IMR-90 (cell line): ENCODE measurements at places on chromosomes 2 and 18. TPM values are rescaled to one million over a fixed set of nuclear protein-coding genes. Genes with fewer than 3 reads are reported as not detected.
A peak's percentile ranks its signal among the peaks of the same experiment; 100 is the strongest.

DNA sequence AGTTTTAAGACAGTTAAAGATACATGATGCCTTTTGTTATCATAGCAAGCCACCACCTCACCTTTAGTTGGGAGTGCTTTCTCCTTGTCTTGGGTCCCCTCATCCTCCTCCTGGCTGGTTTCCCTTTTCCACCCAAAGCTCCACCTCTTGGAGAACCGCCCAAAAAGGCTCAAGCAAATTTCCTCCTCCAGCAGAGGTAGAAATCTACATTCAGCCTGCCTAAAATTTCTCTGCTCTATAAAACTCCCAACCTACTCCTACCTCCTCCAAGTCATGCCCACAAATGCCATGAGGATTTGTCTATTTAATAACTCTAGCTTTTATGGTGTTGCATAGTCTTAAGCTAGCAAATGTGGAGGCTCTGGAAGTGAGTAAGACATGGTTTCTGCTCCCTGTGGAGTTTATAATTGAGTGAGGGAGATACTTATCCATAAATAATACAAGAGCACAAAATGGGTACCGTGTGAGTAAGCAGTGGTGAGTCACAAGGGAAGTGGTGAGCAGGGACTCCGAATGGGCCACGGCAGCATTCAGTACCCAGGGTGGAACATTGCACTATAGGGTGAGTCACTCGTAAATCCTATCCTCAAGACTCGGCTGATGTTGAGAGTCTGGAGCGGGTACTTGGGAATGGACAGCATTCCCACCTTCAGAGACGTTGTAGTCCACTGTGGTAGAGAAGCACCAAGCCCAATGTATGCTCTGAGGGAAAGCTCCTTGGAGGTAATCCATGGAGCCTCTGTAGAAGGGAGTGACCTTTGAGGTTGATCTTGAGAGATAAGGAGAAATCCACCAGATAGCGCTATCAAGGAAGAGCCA is 146.3 kb downstream of the RTN4 start:
- DNase-seq: peak; percentile 99
- peaks cover 12% of the 10 kb centered on the region for H3K4me1 ChIP-seq
- H3K36me3 ChIP-seq: no peaks in the 10 kb centered on the region

DNA sequence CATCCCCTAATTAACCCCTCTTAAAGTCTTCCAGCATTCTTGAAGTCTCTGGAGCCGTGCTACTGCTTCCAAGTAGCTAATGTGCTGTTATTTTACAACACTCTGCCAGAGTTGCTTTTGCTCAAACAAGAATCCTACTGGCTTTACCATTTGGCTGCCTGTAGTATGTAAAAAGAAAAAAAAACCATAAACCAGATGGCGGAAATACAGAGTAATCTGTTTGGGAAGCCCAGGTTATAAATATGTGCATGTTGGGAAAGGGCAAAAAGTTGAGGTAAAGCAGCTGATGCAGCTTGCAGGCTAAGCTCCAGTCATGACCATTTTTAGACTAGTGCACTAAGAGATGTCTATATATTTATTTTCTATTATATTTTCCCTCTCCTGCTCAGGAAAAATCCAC is 313.2 kb upstream of the ETAA1 start:
- H3K4me3 ChIP-seq: no peak overlapping the region
- H3K27me3 ChIP-seq: no peaks in the 10 kb centered on the region
- no peak overlapping the region; the same call in 1 of the 2 replicates for H3K27ac ChIP-seq

DNA sequence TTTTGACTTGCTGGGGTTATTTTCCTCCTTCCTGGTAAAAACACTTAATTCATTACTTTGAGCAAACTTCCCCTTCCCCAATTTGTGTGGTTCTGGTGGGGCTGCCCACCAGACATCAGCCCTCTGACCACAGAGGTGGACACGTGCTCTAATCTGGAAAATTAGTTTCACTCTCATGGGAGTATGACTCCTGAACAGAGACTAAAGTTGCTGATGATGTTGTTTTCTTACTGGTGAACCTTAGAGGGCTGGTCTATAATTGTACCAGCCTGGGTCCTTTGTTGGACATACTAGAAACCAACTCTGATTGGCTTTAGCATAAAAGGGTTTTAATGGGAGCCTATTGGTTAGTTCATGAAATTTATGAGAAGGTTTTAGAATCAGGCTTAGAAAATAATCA is 54.1 kb upstream of the ACYP2 start:
- no peak for DNase-seq
- H3K4me3 ChIP-seq: no peak overlapping the region
- no peak overlapping the region for H3K27ac ChIP-seq

The HOXD3 gene
- not detected in 2 replicates for total RNA-seq

DNA sequence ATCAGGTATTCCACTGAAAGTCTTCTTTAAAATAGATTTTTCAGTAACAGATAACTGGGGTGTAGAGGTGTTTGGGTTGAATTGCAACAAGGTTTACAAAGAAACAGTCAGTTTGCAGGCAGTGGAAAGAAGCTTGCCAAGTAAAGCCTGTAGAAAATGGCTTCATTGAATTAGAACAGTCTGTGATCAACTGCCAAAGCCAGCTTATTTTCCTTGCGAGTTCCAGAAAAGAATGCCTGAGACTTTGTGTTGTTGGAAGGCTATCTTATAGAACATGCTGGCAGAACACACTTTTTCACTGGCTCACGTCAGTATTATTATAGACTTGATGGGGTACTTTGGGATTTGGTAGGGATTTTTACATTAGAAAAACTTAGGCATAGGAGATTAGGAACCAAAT is 601.0 kb downstream of the XIRP2 start:
- no peaks in the 10 kb centered on the region for H3K4me1 ChIP-seq
- H3K4me3 ChIP-seq: no peak overlapping the region
- no peak overlapping the region for H3K27ac ChIP-seq

The SIX2 gene
- total RNA-seq: not detected in 2 replicates

The KLHL41 gene
- total RNA-seq: 0.18 and 0.28 TPM in 2 replicates

GRCh38 chr2:226891780-226892590 is 56.1 kb downstream of the RHBDD1 start:
- H3K36me3 ChIP-seq: no peaks in the 10 kb centered on the region; the same call in 1 of the 2 replicates
- no peaks in the 10 kb centered on the region for H3K27me3 ChIP-seq
- H3K27ac ChIP-seq: peak overlapping the region; percentile 75
- peak; percentile 92 for DNase-seq

The AMER3 gene
- total RNA-seq: not detected in 2 replicates

GRCh38 chr2:218885981-218886947 is 5.6 kb downstream of the WNT10A start:
- H3K27me3 ChIP-seq: peaks cover 74% of the 10 kb centered on the region
- H3K27ac ChIP-seq: no peak overlapping the region
- no peaks in the 10 kb centered on the region for H3K4me1 ChIP-seq
- no peak overlapping the region for H3K4me3 ChIP-seq
- no peak for DNase-seq
- H3K36me3 ChIP-seq: no peaks in the 10 kb centered on the region

DNA sequence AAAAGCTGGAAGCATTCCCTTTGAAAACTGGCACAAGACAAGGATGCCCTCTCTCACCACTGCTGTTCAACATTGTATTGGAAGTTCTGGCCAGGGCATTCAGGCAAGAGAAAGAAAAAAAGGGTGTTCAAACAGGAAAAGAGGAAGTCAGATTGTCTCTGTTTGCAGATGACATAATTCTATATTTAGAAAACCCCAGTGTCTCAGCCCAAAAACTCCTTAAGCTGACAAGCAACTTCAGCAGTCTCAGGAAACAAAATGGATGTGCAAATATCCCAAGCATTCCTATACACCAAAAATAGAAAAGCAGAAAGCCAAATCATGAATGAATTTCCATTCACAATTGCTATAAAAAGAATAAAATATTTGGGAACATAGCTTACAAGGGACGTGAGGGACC is 11.1 kb downstream of the SLC8A1 start:
- peaks cover 18% of the 10 kb centered on the region for H3K4me1 ChIP-seq
- no peak overlapping the region for H3K4me3 ChIP-seq
- H3K27ac ChIP-seq: no peak overlapping the region

The HOXD1 gene
- total RNA-seq: not detected in 2 replicates

The CXCR1 gene
- total RNA-seq: not detected in 2 replicates

The MYL1 gene
- total RNA-seq: not detected in 2 replicates

DNA sequence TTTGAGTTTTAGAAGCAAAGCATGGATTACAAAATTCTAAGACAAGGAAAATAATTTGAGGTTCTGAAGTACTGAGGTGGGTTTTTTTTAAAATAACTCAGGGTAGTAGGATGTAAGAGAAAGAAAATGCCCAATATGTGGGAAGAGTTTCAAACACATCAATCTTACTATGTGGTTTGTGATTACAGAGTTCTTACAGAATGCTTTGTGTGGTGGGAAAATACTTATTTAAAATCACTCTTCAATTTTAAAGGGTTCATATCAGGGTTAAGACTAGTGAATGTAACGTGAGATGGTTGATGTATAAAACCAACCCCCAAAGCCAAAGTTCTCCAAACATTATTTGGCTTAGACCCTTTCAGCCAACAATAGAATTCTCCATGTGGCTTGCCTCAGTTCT is 173.5 kb downstream of the UBE2E3 start:
- H3K4me1 ChIP-seq: no peaks in the 10 kb centered on the region; the same call in 1 of the 2 replicates
- no peaks in the 10 kb centered on the region for H3K36me3 ChIP-seq
- no peaks in the 10 kb centered on the region for H3K27me3 ChIP-seq
- no peak for DNase-seq

GRCh38 chr2:95390272-95390880 is 12.1 kb upstream of the FAHD2A start:
- no peaks in the 10 kb centered on the region for H3K36me3 ChIP-seq
- H3K27me3 ChIP-seq: peaks cover 4% of the 10 kb centered on the region; the same call in 1 of the 2 replicates
- no peak overlapping the region for H3K27ac ChIP-seq
- no peaks in the 10 kb centered on the region for H3K4me1 ChIP-seq
- no peak for DNase-seq
- no peak overlapping the region for H3K4me3 ChIP-seq

DNA sequence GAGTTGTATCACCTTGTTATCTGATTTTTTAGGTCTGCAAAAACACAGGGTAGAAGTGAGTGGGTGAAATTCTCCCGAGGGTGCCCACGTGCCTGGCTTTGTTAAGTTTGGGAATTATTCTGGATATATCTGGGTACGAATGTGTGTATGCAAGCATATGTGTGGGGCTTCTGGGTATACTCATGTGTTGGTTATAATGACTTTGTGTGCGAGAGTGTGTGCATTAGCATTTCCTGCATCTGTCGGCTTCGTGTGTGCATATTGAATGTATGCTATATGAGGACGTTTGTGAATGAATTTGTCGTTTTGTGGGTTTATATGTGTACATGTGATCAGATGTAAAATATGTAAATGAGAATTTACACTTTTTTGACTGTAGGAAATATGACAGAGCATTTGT is 13.8 kb upstream of the DNAJC27 start:
- no peaks in the 10 kb centered on the region for H3K36me3 ChIP-seq
- no peak overlapping the region for H3K4me3 ChIP-seq
- peaks cover 1% of the 10 kb centered on the region; the same call in 1 of the 2 replicates for H3K4me1 ChIP-seq
- DNase-seq: no peak
- no peak overlapping the region for H3K27ac ChIP-seq
- peaks cover 8% of the 10 kb centered on the region for H3K27me3 ChIP-seq

DNA sequence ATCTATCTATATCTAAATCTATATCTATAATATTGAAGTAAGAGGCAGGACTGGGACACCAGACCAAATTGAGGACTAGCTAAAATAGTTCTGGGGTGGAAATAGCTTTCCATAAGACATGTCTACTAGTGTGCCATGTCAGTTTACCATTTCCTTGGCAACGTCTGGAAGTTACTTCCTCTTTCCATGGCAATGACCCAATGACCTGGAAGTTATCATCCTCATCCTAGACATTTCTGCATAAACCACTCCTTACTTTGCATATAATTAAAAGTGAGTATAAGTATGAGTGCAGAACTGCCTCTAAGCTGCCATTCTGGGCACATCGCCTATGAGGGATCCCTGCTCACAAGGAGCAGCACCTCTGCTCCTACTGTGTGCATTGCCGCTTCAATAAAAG is 734.0 kb upstream of the GCFC2 start:
- H3K4me3 ChIP-seq: no peak overlapping the region
- DNase-seq: no peak
- no peak overlapping the region for H3K27ac ChIP-seq
- H3K4me1 ChIP-seq: no peaks in the 10 kb centered on the region

DNA sequence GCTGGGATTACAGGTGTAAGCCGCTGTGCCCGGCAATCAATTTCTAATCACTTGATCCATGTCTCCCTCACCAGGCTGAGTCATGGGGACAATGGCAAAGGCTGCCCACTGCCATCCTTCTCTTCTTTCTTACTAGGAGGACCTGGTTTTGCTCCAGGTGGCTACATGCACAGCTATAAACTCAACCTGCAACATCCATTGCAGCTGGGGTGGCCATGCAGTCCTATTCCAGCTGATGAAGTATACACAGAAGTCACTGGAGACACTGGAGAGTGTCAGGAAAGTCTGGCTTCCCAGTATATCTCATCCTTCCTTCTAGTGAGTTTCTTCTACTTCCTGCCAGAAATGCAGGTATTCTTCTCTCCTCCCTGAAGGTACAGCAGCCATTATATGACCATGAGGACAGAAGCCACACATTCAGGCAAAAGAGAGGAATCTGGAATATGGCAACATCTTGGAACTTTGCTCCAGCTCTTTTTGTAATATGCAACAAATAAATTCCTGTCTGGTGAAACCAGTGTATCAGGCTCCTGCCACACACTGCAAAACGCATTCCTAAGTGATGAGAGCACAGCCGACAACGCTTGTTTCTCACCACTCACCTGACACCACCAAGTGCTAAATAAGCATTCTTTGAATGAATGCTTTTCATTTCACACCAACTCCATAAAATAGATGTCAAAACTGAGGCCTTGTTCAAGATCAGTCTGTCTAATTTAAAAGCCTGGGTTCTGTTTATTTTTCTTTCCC is 32.3 kb downstream of the SCTR start:
- no peak overlapping the region for H3K4me3 ChIP-seq
- H3K27ac ChIP-seq: no peak overlapping the region
- no peaks in the 10 kb centered on the region for H3K36me3 ChIP-seq
- peaks cover 4% of the 10 kb centered on the region for H3K4me1 ChIP-seq
- peaks cover 10% of the 10 kb centered on the region for H3K27me3 ChIP-seq

GRCh38 chr18:21636769-21637168 is 24.7 kb downstream of the SNRPD1 start:
- H3K36me3 ChIP-seq: peaks cover 4% of the 10 kb centered on the region
- DNase-seq: no peak
- H3K27ac ChIP-seq: no peak overlapping the region

- H3K27me3 ChIP-seq: no peaks in the 10 kb centered on the region
- no peak for DNase-seq
- H3K4me3 ChIP-seq: no peak overlapping the region
- H3K27ac ChIP-seq: no peak overlapping the region
These were observed 34.7 kb downstream of the TFPI start for GRCh38 chr2:187519419-187520120.

- H3K4me3 ChIP-seq: peak overlapping the region; percentile 96
- H3K4me1 ChIP-seq: no peaks in the 10 kb centered on the region
- DNase-seq: peak; percentile 49
- no peaks in the 10 kb centered on the region for H3K36me3 ChIP-seq
- no peaks in the 10 kb centered on the region for H3K27me3 ChIP-seq
These were observed 47.1 kb upstream of the CCDC150 start for GRCh38 chr2:196592331-196592910.
